ENCODE measurements at places on chromosomes 2 and 18.

- no peak for DNase-seq
These were observed 221.7 kb upstream of the SH3BP4 start for GRCh38 chr2:234730066-234730640.

DNA sequence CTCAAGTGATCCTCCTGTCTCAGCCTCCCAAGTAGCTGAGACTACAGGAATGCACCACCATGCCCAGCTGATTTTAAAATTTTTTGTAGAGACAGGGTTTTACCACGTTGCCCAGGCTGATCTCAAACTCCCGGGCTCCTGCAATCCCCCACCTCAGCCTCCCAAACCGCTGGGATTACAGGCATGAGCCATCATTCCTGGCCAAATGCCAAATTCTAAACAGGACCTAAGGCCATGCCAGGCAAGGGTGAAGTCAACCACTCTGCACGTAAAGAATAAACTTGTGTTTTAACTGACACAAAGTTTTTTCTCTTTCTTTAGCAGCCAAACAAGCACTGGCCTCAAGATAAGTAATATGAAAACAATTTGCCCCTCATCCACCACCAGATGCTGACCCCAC lies 37.4 kb upstream of the SATB2 start:
- no peak for DNase-seq

DNA sequence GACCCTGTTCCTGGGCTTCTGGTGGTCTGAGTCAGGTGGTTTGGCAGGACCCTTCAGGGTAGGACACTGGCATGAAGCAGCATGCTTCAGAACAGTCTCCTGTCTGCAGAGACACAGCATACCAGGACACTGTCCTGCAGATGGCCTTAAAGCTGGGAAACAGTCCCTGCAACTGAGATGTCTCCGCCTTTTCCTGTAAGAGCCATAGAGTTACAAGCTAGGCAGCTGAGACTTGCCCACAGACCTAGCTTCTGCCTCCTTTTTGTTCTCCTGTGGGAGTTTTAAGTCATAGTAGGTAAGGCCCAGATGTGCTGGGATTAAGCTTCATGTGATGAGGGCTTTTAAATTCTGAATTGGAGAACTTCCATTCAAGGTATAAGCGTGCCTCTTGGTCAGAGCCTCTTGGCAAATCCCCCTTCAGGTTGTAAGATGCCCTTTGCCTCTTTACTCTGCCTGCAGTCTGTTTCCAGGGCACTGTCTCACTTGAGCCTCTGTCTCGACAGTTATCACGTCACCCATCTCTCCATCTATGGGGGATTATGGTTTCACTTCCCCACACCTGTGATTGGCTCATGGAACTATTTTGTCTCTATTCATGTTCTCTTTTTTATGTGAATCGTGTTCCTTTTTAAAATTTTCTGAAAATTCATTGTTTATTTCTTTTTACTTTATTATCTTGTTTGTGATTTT lies 51.8 kb downstream of the COA5 start:
- no peak for DNase-seq

- DNase-seq: no peak
These were observed 22.8 kb downstream of the KCNS3 start for GRCh38 chr2:17901246-17901645.

DNA sequence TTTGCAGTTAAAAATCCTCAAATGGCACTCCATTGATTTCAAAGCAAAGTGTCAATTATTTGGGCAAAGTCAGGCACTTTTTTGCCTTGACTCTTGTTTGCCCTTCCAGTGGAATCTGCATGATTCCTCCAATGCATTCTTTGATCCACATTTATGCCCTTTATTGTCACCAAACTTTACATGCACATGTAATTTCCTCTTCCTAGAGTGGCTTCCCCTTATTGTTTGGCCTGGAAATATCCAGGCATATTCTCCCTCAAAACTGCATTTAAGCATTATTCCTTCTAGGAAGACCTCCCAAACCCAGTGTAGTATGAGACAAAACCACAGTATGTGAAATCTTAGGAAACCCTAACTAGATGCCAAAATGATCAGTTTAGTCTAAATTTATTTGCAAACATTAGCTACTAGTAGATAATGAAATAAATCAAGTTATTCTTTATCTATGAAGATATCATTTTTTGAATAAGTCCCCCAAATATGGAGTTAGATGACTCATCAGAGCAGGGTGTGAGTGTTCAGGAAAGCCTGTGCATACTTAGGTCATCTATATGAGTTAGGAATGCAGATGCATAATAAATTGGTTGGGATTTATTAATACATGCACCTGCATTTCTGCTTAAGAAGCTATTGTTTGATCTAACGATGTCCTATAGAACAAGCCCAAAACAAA lies 433.3 kb upstream of the TCF4 start:
- no peak for DNase-seq

GRCh38 chr2:135582383-135582782 lies 51.1 kb downstream of the R3HDM1 start:
- no peak for DNase-seq

DNA sequence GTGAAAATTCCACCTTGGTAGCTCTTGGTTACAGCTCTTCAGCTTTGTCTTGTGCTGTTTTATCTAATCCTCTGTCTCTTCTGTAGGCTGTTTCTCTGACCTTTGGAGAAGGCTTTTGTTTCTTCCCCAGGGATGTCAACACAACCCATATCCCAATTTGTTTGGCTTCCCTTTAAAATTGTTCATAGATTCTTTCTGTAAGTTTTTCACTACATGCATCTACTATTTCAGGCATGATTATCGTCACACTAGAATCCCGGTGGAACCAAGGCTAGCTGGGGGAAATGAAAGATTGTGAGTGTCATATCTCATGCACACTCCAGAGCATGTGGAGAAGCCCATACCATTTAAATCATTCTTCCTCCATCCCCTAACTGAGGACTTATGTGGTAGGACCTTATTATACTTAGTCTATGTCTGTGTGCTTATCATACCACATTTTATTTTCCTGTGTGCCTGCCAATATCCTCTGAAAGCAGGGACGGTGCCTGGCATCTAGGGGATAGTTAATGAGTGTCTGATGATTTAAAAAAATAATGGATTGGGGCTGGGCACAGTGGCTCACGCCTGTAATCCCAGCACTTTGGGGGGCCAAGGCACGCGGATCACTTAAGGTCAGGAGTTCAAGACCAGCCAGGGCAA lies 59.9 kb downstream of the CRIM1 start:
- DNase-seq: no peak

- no peak for DNase-seq
These were observed 179.7 kb upstream of the SH3BP4 start for GRCh38 chr2:234771980-234772732.

GRCh38 chr2:119683713-119684443 lies 4.9 kb downstream of the TMEM177 start:
- DNase-seq: no peak

- DNase-seq: no peak
These were observed 101.0 kb upstream of the ZNF236 start for GRCh38 chr18:76721207-76721996.

DNA sequence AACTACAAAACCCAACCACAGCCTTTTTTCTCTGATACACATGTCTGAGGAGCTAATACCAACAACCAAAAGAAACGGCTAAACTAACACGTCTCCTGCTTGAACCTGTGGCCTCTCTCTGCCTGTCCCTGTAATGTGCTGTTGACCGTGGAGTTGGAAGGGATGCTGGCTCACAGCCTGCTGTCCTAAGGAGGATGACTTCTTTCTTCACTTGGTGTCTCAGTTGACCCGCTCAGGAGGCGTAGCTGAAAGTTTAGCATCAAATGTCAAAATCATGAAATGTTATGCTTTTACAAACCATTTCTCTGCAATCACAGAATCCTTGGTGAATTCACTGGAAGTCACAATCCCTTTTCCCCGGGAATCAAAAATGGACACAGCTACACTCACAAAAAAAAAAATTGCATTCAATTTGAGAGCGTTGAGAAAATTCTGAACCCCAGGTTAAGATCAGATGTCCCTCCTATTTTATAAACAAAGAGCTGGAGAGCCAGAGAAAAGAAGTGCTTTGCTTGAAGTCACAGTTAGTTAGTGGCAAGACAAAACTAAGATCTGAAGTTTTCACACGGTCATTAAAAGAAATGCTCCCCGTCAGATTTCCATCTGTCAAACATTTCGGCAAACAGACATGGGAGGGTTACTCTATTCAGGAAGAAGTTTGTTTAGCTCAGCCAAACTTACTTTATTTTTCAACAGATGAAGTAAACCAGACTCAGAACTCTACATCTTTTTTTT lies 74.3 kb downstream of the IRS1 start:
- no peak for DNase-seq

- DNase-seq: no peak
These were observed 483.8 kb downstream of the TDRD15 start for GRCh38 chr2:21607572-21607971.

GRCh38 chr2:36413218-36413617 lies 57.6 kb downstream of the CRIM1 start:
- no peak for DNase-seq

- DNase-seq: no peak
These were observed 76.0 kb downstream of the CD8B2 start for GRCh38 chr2:106563195-106563594.

DNA sequence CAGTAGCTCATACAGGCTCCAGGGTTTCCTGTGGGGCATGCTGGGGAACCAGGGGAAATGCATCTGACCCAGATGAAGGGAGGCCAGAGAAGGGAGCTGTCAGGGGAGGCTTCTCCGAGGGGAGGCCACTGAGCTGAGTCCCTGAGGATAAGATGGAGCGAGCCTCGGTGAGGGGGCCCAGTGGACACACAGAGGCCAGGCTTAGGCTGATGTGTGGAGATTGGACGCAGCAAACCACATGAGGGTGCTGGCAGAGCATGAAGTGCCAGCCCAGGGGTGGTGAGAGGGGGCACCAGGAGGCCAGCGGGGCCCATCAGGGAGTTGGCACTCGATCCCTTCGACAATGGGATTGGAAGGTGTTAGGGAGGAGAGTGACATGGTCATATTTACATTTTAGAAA lies 235.0 kb downstream of the KLHL29 start:
- DNase-seq: no peak

GRCh38 chr18:55250768-55251173 lies 291.5 kb upstream of the CCDC68 start:
- DNase-seq: no peak

DNA sequence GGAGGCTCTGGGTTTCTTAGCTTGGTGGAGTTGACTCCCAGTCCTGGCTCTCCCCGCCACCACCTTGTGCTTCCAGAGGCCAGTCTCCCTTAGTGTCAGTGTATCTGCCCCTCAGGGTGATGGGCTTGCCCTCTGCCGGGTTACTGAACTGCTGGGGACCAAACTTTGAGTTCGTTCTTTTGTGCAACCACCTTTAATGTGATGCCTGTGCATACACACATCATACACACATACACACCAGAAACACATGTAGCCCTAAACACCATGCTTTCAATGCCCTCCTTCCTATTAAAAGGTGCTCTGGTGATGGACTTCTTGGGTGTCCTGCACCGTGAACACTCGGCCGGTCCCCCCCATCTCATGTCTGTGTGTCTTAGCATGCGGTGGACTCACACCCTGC lies 315.1 kb upstream of the EPAS1 start:
- no peak for DNase-seq

DNA sequence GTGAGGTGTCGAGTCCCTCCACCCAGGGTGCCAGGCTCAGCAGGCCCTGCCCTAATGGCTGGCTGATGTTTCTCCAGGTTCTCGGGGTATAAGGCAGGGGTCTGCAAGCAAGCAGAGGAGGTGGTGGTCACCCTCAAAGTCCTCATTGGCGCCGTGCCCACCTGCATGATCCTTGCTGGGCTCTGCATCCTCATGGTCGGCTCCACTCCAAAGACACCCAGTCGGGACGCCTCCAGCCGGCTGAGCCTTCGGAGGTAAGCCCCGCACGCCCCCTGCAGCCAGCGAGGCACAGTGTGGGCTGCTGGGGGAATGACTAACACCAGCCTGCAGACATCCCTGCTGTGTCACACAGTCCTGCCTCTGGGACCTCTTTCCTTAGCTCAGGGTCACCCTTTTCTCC lies 14.1 kb downstream of the MFSD2B start:
- DNase-seq: no peak

DNA sequence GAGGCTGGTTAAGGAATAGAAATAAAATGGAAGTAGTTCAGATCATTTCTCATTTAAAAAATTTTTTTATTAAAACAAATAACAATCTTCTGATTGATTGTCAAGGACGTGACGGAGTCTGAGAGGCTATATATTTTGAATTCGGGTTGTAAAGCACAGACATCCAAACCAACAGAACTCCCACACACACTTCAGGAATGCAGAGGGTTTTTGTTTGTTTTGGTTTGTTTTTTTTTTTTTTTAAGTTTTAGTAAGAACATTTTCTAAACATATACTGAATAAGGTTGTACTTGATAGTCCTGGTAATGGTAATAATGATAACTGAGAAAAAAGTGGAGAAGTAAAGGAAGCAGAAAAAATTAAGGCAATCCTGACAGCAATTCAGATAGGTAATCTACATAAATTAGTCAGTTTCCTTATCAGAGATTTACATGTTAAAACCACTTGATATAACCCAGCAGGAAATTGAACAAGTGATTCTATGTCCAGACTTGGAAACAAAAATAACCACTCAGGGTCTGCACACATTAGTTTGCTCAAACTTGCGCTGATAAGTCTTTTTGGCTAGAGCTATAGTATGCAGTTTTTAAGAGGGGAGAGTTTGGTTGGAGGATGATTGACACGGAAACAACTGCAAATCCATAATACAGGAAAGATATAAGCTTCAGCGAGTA lies 51.5 kb upstream of the CTAGE1 start:
- no peak for DNase-seq

DNA sequence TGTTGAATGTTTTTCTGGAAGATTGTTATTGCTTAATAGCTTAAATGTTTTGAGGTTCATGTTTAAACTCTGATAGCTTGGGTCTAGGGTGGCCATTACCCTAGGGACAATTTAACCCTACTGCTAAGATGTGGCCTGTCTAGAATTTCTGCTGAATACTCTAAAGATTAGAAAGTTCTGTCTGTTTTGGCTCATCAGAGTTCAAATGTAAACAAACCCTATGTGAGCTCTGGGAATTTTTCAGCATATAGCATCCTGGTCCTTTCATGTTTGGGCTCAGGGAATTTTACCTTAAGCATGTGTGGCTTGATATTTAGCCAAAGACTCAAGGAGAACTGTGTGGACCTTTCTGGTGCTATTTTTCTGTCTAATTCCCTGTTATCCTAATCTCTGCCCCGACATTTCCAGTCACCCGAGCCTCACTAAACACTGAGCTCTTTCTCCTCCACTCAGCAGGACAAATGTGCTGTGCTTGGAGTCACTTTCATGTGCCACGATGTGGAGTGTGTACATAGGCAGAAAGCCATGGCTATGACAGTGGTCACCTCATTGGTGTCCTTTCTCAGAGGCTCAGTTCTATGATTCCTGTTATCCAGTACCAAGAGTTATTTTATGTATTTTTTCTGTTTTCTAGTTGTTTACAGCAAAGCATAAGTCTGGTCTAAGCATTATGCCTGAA lies 492.5 kb upstream of the SPHKAP start:
- DNase-seq: no peak

- DNase-seq: no peak
These were observed 63.3 kb upstream of the KYNU start for GRCh38 chr2:142813830-142814829.

DNA sequence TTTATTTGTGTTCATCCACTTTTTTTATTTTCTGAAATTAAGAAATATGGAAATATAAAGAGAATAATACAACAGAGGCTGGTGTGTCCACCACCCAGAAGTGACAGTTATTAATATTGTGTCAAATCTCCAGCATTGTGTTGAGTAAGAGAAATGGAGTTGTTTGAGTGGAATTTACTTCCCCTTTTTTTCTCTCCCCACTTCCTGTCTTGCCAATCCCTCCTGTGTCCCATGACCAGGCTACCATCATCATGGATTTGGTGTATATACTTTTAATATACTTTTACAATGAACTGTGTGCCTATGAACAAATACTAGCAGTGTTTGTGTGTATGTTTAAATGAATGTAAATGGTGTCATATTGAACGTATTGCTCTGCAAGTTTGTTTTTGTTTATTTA lies 276.9 kb upstream of the SKOR2 start:
- no peak for DNase-seq
